ENCODE measurements at places on chromosomes 3 and 15.

GRCh38 chr3:117193390-117193789, 483.8 kb downstream of the TUSC7 start:
- no peak for DNase-seq

- DNase-seq, result no peak
Measured at GRCh38 chr15:78507831-78508160, 419 bp downstream of the HYKK start.

GRCh38 chr3:101203411-101203810, 117.0 kb downstream of the IMPG2 start:
- no peak for DNase-seq

DNA sequence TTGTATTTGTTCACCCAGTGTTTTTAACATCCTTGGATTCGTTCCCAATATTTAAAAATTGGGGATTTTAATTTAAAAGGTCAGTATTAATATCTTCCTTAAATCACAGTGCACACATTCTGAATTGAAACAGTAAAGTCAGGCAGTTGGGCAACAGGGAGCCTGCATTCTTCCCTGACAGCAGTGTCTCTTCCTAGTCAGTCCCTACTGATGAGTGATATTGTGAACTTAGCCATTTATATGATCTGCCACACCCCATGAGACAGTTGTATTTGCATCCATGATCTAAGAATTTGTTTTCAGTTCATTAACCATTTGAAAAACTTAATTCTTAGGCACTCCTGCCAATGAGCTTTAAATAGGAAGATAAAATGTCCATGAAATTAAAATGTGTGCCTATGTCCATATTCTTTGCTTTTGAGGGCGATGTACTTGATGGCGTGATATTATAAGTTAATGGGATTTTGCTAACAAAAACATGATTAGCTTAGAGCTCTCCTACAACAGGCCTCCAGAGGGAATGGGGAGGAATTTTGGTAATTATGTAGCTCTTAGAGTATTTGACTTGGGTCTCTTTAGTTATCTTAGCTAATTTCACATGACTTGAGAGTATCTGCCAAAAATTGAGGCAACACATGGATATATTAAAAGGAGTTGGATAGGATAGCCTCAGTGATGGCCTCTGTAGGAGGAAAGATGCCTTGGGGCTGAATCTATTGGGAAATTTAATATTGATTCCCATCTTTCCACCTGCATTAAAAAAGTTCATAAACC, 219.3 kb downstream of the PTPRG start:
- no peak for DNase-seq

- DNase-seq, result no peak
Measured at GRCh38 chr3:65538101-65538500, 500.6 kb downstream of the MAGI1 start.

DNA sequence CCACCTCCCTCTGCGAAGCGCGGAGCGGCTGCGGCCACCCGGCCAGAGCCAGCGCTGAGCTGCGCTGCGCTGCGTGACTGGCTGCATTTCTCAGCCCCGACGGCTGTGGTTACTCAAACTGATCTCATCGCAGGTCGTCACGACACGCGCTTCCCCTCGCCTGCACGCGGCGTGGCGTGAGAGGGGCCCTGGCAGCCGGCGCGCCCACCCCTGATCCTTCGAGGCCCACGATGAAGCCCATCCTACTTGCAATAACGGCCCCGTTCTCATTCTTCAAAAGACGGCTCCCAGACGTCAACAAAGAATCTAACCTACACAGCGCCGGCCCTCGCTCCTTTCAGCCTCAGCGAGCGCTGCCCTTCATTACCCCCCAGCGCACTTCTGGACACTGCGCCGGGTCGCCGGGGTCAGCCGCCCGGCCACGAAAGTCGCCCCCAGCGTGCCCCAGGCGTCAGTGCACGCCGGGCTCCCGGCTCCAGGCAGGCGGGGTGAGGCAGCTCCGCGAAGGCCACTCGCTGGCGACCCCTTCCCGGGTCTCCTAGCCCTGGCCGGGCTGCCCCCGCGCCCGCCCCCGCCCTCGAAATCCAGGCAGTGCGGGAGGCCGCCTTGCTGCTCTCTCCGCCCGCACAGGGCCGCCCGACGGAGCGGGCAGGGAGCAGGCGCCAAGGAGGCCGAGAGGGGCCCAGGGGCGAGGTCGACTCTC, 9.9 kb upstream of the LEKR1 start:
- peak; percentile 48 for DNase-seq

DNA sequence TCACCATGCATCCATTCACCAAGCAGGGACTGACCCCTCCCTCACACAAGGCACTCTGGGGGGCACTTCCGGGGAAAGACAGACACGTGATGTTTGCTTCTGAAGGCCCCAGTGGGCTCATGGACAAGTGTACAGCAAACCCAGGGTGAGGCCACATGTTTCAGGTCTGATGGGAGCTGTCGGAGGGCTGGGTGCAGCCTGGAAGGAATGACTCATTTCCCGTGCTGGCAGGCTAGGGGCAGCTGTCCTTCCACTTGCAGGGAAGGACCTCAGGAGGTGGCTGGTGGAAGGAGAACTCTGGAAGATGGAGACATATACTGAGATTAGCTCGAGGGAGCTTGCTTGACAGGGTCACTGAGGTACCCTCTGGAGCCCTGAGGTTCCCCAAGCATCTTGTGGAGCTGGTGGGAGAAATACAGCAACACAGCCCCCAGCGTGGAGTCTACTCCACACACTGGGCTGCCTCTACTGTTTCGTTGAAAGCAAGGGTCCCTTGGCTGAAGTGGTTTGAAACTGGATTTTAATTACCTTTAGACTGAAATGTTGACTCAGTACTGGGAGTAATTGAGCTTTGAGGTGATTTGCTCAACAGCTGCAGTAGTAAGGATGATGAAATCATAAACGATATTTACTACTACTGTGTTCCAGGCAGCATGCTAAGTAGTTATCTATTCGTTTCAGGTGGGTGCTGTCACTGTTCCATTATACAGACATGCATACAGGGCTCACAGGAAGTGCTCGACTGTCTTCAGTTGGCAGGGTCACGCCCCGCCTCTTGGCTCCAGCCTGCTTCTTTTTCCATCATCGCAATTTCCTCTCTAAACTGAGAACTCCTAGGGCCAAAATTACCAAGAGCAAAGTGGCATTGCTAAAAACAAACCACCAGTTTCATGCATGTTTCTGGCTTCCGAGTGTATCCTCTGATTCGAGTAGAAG, 230.4 kb downstream of the ADAMTS17 start:
- DNase-seq, result peak; percentile 43

GRCh38 chr15:86201313-86202008, 121.8 kb downstream of the AGBL1 start:
- no peak for DNase-seq

DNA sequence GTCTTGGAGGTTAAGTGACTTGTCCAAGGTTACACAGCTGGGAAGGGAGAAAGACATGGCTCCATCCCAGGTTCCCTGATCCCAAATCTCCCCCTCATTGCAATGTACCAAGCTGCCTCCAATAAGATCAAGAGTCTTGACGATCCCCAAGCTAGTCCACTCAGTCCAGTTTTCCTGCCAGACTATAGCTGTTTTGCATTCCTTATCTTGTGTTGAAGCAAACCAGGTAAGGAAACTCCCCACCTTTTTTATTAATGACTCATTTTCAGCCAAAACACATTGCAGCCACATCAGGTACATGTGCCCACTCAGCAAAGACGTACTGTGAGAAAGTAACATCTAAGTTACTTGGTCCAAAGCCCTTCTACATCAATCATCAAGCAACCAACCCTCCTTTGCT, 41.9 kb downstream of the LIPC start:
- DNase-seq, result peak; percentile 5

- DNase-seq, result no peak
Measured at GRCh38 chr3:64761729-64762128, 73.9 kb upstream of the ADAMTS9 start.

GRCh38 chr3:57756528-57757401, 656 bp downstream of the SLMAP start:
- DNase-seq, result peak; percentile 28

- DNase-seq, result no peak
Measured at GRCh38 chr15:80464951-80465625, 60.9 kb downstream of the ARNT2 start.

- no peak for DNase-seq
Measured at GRCh38 chr15:80945605-80946004, 44.0 kb downstream of the MESD start.

- no peak for DNase-seq
Measured at GRCh38 chr3:12489832-12490231, 5.6 kb downstream of the TSEN2 start.

- no peak for DNase-seq
Measured at GRCh38 chr3:66904336-66904735, 93.8 kb upstream of the KBTBD8 start.

GRCh38 chr3:134666885-134667284, 16.1 kb upstream of the KY start:
- no peak for DNase-seq

GRCh38 chr15:71601038-71601834, 209.1 kb upstream of the NR2E3 start:
- DNase-seq, result no peak

DNA sequence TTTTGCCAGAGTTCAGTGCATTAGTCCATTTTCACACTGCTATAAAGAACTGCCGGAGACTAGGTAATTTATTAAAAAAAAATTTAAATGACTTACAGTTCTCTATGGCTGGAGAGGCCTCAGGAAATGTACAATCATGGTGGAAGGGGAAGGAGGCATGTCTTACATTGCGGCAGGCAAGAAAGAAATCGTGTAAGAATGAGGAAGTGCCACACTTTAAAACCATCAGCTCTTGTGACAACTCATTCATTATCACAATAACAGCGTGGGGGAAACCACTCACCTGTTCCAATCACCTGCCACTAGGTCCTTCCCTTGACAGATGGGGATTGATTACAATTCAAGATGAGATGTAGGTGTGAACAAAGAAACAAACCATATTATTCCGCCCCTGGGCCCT, 1361.4 kb downstream of the NSUN3 start:
- DNase-seq, result no peak

DNA sequence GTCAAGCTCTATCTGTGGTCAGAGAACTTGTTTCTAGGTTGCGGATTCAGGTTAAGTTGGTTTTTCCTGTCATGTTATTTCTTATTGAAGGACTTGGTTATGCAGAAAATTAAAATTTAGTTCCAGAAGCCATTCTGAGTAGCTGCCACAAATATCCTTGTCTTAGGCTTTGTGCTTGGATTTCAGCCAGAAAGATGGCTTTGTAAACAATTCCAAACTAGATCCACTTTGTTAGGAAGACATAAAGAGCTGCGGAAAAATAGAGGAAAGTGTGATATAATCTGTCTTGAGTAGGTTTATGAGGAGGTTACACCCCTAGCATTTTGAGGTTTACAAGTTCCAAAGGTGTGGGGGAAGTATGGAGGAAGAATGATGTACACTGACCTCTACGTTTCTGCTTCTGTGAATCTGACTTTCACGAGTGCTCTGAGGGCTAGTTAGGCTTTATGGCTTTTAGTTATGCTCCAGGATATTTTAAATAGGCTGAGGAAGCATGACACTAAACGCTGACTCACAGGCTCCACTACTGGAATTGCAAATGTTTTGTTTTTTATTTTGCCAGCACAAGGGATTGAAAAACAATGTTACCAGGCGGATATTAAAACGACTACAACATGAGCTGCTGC, 46.3 kb upstream of the UTS2B start:
- DNase-seq, result no peak

DNA sequence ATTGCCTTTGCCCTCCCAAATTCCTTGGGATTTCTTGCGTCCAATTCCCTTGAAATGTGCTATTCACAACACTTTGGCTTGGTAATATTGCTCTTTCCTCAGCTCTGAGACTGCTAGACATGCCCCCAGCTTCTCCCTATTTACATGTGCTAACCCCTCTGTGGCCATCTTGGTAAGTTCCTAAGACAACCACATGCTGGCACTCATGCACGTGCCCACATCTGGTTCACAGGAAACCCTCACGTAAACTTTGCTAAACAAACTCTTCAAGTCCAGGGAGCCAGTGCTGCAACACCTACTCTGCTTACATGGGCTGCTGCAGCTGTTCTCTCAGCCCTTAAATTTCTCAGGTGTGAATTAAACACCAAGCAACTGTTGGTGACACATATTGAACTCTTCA, 121.8 kb downstream of the ADAMTSL3 start:
- no peak for DNase-seq

DNA sequence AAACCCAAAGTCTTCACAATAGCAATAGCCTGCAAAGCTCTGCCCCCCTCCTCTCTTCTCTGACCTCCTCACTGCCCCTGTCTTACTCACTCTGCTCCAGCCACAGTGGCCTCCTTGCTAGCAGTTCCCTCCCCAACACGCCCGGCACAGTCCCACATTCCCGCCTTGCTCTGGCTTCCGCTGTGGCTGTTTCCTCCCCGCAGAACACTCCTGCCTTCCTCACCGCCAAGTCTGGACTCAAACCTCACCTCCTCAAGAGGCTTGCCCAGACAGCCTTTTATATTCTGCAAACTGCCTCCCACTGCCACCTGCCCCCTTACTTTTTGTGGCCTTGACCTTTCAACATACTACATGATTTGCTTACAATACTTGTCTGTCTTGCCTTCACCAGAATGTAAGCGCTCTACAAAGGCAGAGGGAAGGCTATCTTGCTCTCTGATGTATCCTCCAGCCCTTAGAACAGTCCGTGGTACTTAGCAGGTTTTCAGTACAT, 406 bp upstream of the MPI start:
- DNase-seq, result peak; percentile 18

GRCh38 chr15:100947760-100948429, 28.7 kb downstream of the LRRK1 start:
- DNase-seq, result no peak

- DNase-seq, result no peak
Measured at GRCh38 chr3:134903837-134904236, 108.8 kb downstream of the EPHB1 start.

DNA sequence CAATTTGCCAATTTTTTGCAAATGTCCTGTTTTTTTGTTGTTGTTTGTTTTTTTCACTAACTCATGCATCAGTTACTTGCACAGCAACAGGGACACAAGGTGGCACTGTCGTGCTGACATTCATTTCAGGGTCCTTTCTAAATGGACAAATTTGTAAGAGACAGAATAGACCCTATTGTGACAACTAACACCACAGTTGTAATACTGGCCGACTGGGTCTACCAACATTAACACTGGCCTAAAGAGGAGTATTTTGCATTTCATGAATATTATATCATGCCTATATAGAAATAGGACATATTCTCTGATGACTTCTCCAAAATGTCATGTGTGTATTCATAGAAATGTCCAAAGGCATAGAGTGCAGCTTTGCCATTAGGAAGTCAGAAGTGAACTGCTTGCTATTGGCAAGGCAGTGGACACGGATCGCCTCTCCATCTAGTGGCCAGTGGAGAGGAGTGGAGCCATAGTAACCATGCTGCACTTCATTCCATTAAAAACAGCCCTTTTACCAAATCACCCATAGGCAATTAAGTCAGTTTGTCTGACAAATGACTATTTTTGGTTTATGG, 54.8 kb downstream of the ZBTB20 start:
- peak; percentile 63 for DNase-seq

DNA sequence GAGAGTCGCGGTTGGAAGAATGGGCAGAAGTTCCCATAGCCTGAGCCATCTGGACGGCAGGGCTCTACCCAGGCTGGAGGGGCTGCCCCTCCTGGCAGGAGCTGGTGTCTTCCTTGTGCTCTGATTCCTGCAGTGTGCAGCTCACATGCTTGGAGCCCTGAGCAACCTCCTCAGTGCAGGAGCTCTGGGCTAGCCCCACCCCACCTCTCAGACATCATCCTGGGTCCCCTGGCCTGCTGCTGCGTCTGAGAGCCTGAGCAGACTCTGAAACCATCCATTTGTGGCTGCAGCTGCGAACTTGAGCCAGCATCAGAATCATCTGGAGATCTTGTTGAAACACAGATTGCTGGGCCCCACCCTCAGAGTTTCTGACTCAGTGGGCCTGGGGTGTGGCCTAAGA, 42.8 kb downstream of the POMGNT2 start:
- no peak for DNase-seq

- DNase-seq, result no peak
Measured at GRCh38 chr3:143348486-143349327, 229.1 kb downstream of the CHST2 start.

GRCh38 chr3:72092778-72093177, 307.8 kb upstream of the PROK2 start:
- DNase-seq, result no peak
